Left lobe of liver (tissue), 2 donors: ENCODE measurements at places on chromosomes 6 and 20.

GRCh38 chr20:39009348-39009747, 47.2 kb downstream of the DHX35 start:
- no peak for DNase-seq

DNA sequence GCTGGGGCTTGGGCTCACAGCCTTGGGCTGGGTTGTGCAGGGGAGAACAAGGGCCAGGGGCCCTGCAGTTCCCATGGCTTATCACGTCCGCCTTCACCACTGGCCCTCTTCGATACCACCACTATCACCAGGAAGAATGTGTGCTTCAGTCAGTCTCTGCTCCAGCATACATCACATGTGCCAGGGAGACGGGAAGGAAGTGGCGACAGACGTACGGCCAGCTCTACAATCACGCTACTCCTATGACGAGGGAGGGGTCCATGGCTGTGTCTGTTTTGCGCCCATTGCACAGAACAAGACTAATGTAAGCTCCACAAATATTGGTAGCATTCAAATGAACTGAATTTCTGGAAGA, 72.1 kb downstream of the TRAM2 start:
- no peak for DNase-seq

DNA sequence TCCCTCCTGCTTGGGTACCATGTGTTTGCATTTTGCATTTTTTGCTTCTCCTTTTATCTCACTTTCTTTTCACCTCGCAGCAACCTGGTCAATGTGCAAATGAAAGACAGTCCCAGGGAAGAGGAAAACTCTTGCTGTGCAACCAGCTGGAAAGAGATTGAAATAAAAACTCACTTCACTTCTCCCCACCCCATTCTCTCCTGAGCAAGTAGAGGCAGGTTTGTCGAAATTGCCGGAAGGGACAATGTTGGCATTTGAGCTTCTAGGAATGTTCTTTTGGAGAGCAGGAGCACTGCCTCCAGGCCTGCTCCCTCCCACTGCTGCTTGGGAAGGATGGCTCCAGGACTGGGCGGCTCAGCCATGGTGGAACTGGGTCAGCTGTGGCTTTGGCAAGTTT, 30.6 kb downstream of the KCNG1 start:
- DNase-seq = no peak

GRCh38 chr6:77034161-77034560, 429.1 kb downstream of the HTR1B start:
- DNase-seq = no peak

GRCh38 chr6:36716476-36717093, 19.0 kb downstream of the RAB44 start:
- no peak for DNase-seq
